ENCODE measurements at places on chromosomes 7 and 10. TPM values are rescaled to one million over a fixed set of nuclear protein-coding genes. Genes with fewer than 3 reads are reported as not detected.

ANKRD26 gene
- total RNA-seq = 8.6 TPM

MRLN gene
- total RNA-seq = not detected

CHST15 gene
- 0.18 TPM for total RNA-seq

LIPJ gene
- total RNA-seq = not detected

GPR37 gene
- 9.2 TPM for total RNA-seq

Data from IMR-90 (cell line).